ENCODE measurements at places on chromosomes 3 and 15.

GRCh38 chr3:12353796-12354525 lies 65.1 kb downstream of the PPARG start:
- no peak for DNase-seq

DNA sequence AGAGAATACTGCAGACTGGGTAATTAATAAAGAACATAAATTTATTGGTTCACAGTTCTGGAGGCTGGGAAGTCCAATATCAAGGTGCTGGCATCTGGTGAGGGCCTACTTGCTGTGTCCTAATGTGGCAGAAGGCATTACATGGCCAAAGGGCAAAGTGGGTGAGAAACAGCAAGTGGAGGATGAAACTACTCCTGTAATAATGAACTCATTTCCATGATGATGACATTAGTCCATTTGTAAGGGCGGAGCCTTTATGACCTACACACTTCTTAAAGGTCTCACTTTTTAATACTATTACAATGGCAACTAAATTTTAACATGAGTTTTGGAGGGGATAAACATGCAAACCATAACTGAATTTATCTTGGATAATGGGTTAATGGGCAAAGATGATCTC lies 139.6 kb upstream of the SGO1 start:
- no peak for DNase-seq

DNA sequence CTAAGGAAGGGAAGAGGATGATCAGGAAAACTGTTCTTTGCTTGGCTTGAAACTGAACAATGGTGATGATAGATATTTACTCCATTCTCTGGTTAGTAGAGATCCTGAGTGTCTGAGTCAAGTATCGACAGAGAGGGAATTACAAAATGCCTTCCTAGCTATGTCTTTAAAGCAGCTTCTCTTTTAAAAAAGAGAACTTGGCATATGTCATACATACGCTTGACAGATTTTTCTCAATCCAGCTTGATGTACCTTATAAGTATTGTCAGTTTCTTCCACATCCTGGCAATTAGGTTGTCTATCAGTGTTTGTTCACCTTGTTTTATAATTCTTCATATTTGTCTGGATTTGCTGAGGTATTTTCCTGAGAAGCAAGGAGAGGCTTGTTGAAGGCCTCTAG lies 5.0 kb upstream of the EPHB1 start:
- no peak for DNase-seq

DNA sequence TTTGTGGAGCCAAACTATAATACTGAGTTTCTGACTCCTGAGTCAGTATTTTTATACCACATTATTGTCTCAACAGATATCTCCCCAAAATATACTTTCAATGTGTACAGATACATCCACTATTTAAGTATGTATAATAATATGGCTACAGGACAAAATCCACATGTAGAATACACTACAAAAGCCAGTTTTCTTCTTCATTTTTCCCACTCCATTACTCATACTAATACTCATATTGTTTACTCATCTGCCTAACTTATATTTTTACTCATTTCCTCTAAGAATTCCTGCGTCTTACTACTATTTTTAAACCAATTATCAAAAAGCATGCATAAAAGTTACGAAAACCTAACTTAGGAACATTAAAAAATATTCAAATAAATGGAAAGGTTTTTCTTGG lies 440.8 kb downstream of the ZNF385D start:
- DNase-seq = no peak

- DNase-seq = no peak
Measured at GRCh38 chr15:98827217-98827616, 178.9 kb downstream of the IGF1R start.

Measured in kidney capillary endothelial cell (primary cell).